ENCODE measurements at places on chromosomes 7 and 10. TPM values are rescaled to one million over a fixed set of nuclear protein-coding genes. Genes with fewer than 3 reads are reported as not detected.

DNA sequence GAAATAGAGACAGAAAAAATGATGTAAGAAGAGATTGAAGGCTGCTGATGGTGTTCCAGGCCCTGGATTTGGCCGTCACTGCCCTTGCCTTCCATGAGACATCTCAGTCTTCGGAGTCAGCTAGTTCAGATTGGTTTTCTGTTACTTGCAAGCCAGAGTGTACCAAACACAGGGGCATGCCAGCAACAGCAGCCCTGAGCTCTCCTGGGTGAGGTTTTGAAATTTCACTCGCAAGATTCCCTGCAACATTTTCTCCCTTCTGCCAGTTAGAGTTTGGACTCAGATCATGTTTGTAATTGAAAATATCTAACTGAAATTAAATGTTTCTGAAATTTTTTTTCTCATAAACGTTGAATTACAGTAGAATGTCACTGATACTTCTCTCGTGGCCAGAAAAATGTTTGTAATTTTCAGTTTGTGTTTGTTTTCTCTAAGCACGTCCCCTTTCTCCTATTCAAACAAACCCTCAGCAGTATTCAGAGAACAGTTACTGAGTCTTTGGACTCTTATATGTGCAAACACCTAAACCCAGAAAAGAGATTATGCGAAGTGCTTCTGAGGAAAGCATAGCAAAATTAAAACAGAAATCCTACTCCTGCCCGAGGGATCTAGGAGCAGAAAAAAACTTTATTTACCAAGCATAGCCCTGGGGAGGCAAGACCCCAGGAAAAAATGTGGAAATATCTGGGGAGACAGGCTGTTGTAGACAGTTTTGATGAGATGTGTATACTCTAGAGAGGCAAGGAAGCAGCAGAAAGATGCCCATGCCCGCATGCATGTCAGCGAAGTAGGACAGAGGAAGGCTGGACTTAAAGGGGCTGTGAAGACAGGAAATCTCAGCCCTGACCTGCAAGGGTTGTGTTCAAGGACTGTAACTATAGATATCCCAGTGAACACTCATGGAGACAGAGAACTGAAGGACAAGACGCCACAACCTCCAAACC lies 43.0 kb upstream of the NAMPT start:
- DNase-seq = no peak

DNA sequence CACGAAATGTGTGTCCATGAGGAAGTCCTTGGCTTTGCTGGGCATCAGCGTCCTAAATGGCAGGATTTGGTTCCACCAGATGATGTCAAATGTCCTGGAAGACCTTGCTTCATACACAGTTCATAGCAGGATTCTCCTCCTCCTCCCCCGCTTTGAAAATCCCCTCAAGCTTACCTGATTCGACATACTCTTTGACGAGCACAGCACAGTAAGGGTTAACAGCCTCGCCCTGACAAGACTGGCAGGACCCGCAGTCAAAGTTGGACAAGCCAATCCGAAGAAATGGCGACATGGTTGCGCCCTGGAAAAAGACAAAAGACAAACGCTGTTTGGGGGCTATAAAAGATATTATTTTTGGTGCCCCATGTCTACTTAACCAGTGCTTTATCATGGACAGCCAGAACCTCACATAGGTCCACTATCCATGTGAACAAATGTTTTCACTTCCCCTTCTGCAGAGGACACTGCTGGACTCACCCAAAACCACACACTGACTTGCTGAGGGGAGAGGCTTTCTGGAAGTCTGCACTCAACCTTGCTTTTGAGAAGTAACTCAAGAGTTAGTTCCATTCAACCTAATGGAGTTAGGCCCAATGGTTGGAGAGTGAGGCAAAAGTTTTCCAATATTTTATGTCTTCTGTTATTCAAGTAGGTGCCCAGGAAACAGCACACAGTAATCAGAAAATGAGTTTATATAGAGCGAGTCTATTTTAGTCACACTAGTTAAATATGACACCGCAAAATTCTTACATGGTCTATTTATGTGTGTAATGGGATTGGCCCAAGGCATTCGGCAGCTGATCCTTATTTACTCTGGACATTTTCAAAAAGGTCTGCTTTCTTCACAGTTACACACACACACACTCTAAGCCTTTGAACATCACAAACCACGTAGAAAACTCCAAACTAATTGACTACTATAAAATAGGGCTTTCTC lies 65.0 kb downstream of the PRKCQ start:
- DNase-seq = peak; percentile 20

DNA sequence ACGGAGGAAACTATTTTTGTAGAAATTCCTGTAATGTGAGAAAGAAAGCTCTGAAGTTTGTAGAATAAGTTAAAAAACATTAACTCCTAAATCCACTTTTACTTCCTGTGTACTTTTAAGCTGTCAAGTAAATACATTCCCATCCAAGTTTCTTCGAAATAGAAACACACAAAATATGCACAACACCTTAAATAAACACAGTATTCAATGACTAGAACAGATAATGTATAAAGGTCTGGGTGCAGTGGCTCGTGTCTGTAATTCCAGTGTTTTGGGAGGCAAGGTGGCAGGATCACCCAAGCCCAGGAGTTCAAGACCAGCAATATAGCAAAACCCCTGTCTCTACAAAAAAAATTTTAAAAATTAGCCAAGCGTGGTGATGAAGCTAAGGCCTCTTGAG lies 121.9 kb upstream of the ODAD2 start:
- no peak for DNase-seq

Gene CALHM1
- 1.8 TPM for total RNA-seq

Gene CCDC172
- total RNA-seq = not detected

- no peak for DNase-seq
Measured at GRCh38 chr7:94348142-94348541, 46.6 kb upstream of the COL1A2 start.

- peak; percentile 72 for DNase-seq
Measured at GRCh38 chr7:925601-926000, 28.9 kb downstream of the ADAP1 start.

Gene SEM1
- 52.1 TPM for total RNA-seq
